ENCODE measurements at places on chromosomes 4 and X.

DNA sequence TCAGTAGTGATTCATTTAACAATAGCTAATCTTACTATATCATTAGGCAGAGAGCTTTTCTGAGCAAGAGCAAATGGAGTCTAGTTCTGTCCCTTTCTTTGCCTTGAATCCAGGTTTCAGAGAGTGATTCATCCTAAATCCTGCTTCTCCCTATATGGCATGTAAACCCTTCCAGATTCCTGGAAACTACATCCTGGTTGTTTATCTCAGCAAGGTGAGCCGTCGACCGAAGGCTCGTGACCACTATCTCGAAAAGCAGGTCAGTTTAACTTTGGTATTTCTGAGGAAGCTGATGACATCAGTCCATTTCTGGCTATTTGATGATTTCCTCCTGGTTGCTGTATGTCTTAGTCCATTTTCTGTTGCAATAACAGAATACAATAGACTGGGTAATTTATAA is 40.7 kb upstream of the ERVMER34-1 start:
- no peak for DNase-seq

DNA sequence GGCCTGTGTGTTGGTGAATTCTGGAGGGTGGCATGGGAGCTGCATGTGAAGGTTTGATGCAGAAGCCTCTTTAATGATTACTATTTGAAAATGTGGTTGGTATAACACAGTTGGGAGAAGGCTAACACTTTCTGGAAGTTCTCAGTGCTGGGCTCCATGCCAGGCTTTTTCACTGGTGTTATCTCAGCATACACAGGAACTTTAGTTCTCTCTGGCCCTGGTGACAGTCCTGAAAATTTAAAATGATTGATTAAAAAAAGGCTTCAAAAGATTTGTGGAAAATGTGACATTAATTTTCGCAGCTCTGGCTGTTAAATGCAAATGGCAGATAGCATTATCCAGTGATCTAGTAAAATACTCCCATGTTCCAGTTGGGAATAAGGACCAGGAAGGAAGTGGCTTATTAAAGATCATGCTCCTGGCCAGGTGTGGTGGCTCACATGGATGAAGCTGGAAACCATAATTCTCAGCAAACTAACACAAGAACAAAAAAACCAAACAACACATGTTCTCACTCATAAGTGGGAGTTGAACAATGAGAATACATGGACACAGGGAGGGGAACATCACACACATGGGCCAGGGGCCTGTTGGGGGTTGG is 36.6 kb downstream of the DIPK2B start:
- DNase-seq = no peak

DNA sequence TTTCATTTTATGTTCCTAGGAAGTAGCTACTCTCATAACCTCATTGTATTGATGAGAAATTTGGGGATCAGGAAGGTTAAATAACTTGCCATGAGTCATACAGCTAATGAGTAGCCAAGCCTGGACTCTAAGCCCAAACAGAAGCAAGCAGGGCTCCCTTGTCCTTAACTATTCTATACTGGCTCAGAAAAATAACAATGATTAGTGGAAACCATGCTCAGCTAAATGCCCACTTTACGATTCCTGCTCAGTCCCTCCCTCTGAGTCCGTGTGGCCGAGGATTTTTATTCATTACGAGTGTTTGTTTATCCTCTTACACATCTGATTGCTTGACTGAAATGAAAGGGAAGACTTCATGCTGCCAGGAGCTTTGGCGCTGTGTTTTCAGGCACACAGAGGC is 100.9 kb downstream of the SLC34A2 start:
- DNase-seq = no peak

- no peak for DNase-seq
Measured at GRCh38 chr4:173398779-173399415, at the start of gene SCRG1. TSS of gene SCRG1 (minus strand) at chr4:173399116. CDS start at chr4:173391414, 7,702 bp downstream.

- no peak for DNase-seq
Measured at GRCh38 chrX:107894038-107894437, 68.4 kb downstream of the MID2 start.

GRCh38 chrX:153939573-153939972 is 4.7 kb upstream of the NAA10 start:
- DNase-seq = no peak

GRCh38 chr4:111213531-111213930 is 590.7 kb upstream of the PITX2 start:
- no peak for DNase-seq

DNA sequence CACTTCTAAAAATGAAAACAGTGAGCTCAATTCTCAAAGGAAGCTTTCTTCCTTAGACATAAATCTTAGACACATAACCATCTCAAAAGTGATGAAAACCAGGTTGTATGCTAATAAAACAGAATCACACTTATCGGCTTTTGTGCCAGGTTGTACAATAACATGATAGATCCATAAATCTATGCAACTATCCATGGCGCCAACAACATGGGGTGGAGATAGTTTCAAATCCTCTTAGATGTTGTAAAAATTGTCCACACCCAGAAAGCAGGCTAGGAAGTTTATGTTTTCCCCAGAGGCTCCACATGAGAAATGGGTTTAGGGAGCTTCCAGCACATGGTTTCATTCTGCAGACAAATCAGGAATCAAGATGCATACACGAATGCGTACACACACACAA is 165.3 kb upstream of the MAP3K15 start:
- no peak for DNase-seq

- DNase-seq = no peak
Measured at GRCh38 chr4:144557404-144557803, 88.6 kb upstream of the HHIP start.

- no peak for DNase-seq
Measured at GRCh38 chr4:25930731-25931354, 16.8 kb downstream of the SMIM20 start.

DNA sequence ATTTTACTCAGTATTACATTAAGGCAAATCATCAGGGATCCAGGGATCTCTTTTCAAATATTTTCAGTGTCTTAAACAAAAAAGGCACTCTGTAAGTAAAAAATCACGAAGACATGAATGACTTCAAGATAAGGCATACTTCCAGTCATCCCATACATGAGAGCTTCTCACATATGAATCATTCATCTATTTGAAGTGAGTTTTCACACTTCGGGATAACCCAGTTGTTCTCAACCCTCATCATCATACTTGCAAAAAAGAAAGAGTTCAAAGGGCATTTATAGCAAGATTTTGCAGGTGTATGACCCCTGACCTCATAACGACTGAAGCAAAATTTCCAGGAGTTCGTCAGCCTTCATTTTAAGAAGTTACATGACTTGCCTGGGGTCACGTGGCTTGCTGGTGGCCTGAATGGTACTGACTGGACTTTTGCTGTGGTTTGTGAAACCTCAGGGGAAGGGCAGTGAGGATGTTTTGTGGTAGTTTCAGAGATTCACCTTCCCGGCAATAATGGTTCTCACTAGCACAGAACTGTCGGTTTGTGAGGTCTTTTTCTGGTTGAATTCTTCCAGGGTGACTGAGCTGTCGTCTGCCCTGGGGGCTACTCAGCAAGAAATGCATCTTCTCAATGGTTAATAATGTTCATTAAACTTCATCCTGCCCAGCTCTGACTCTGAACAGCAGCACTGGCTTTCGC is 115.8 kb upstream of the SHISA3 start:
- DNase-seq = no peak

DNA sequence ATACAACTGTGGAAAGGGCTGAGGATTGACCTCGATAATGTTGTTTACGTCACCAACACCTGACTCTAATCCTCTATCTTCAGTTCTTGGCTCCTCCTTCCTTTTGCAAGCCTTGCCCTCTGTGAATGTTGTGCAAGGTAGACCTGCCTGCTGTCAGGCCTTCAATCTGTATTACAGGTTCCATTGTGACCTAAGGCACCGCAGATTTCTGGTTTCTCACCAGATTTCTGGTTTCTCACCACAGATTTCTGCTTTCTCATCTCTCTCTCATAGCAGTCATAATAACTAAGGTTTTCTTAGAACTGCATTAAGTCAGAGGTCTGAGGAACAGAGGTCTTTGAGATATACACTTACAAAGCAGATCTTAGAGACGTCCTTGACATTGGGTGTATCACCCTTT is 51.5 kb upstream of the ETNPPL start:
- no peak for DNase-seq

DNA sequence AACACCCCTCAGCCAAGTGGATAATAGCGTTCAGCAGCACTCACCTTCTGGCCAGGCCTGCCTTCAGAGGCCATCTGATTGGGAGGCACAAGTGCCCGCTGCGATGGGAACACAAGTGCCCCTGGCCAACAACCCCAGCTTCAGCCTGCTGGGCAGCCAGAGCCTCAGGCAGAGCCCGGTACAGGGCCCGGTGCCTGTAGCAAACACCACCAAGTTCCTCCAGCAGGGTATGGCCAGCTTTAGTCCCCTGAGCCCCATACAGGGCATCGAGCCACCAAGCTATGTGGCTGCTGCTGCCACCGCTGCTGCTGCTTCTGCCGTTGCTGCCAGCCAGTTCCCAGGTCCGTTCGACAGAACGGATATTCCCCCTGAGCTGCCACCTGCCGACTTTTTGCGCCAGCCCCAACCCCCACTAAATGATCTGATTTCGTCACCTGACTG is 55.9 kb upstream of the MTM1 start:
- no peak for DNase-seq

- DNase-seq = no peak
Measured at GRCh38 chr4:44713125-44713524, 13.2 kb downstream of the GNPDA2 start.

GRCh38 chrX:57595381-57595811 is 3.6 kb downstream of the ZXDB start:
- DNase-seq = no peak

DNA sequence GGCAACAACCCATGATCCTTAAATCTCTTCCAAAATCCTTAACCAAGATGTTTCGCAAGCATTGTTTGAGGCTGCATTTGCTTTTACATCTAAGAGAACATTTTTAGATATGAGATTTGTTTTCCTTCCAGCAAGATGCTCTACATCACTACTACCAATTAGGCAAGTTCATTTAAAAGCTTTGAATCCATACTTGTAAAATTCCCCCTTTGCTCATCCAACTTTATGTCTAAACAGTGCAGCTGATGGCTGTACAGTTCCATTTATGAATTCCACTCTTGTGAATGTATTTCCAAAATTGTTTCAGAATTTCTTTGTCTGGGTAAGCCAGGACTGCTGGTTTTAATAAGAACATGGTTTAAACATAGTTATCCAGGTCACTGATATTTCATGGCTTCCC is 31.5 kb downstream of the RAI2 start:
- DNase-seq = no peak

GRCh38 chrX:123171781-123172180 is 12.3 kb upstream of the GRIA3 start:
- no peak for DNase-seq

- DNase-seq = no peak
Measured at GRCh38 chrX:135973025-135973547, 702 bp downstream of the MMGT1 start.

DNA sequence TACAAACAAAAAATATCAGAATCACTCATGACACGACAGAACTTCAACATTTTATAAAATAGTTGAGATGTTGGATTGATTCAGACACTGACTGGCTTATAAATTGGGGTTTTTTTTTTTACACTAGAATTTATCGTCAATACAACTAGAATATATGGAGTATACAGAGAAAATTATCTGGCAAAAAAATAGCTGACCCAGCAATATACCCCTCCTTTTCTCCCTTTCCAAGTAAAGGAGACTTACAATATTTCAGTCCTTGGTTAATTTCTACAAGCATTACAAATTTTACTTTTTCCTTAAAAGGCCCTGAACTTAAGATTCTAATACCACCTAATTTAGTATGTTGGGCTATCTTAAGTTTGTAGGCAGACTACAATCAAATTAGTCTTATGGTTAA is 76.3 kb downstream of the LCORL start:
- DNase-seq = no peak

DNA sequence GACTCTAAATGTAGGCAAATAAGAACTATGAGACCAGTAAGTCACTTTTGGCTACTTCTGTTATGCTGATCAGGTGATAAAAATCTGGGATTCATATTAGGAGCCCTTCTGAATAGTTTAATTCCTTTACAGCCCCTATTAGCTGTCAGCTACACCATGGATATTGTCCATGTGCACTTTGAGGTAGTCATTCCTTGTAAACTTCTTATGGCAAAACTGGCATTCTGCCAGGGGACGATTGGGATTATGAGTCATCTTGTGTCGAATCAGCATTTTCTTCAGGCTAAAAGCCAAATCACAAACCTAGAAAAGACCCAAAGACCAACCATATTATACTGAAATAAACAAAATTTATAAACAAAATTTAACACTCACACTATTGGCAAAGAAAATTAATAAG is 227.6 kb downstream of the PRDM5 start:
- DNase-seq = no peak

DNA sequence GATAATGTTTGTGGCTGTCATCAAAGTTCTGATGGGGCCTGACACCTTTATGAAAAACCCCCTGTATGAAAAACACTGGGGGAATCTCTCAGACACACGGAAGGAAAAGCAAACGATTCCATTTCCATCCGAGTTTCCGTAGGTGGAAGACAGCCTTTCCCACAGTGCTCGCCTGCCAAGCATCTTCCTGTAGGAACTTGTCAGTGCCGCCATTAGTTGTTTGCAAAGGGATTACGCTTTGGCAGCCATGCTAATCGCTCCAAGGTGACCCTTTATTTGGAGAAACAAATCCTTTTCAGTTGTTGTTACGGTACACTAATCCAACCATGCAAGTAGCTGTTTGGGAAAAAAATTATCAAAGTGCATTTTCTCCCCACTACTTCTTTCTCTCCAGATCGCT is 44.4 kb upstream of the STOX2 start:
- no peak for DNase-seq

DNA sequence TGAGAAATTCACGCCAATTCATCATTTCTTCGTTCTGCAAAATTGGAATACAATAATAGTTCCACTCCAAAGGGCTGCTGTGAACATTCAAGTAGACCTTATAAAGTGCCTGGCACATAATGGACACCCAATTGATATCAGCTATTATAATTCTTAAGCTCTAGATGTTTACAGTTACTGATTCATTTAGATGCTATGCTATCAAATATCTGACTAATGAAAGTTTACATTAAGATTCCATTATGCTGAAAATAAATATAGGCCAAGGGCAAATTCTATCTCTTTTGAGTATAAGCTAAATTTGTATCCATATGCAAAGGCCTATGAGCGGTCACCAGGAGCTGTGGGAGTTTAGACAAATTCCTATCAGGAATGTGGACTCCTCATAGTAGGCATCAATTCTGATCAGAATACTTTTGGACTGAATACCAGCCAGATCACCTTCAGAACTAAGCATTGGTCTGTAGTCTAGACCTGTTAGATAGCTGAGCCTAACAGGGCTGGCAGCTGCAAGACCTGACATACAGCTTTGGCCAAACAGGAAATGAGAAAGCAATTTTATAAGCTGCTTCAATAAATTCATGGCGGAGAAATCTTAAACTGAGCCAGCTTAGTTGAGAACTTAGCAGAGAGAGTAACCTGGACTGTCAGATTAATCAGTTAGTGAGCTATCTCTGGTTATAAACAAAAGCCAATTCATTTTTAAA is 384.3 kb upstream of the ACTRT1 start:
- DNase-seq = no peak
